ENCODE measurements at places on chromosomes 7 and 10. TPM values are rescaled to one million over a fixed set of nuclear protein-coding genes. Genes with fewer than 3 reads are reported as not detected.

DNA sequence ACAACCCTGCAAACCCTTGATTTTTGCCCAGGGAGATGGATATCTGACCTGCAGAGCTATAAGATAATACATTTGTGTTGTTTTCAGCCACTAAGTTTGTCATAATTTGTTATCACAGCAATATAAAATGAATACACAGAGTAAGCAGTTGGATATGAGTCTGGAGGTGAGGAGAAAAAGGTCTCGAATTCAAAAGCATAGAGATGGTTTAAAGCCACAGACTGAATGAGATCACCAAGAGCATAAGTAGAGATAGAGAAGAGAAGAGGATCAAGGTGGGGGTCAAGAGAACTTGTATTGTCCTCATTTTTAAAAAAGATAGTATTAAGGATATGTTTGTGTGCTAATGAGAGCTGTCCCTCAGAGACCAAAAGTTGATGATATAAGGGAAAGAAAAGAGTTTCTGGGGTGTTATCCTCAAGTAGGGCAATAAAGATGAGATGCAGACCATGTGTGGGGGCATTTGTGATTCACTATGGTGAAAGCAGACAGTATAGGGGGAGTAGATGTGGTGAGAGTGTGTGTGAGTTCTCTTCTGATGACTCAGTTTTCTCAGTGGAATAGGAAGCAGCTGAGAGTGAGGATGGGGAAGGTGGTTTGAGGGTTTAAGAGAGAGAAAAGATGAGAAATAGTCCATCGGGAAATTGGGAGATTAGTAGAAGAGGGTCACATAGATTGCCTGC lies 25.8 kb upstream of the PCGF5 start:
- DNase-seq, result no peak

- no peak for DNase-seq
These were observed 177.6 kb downstream of the PRKAG2 start for GRCh38 chr7:151699147-151699927.

GRCh38 chr10:8306685-8307364 lies 252.3 kb downstream of the GATA3 start:
- DNase-seq, result no peak

DNA sequence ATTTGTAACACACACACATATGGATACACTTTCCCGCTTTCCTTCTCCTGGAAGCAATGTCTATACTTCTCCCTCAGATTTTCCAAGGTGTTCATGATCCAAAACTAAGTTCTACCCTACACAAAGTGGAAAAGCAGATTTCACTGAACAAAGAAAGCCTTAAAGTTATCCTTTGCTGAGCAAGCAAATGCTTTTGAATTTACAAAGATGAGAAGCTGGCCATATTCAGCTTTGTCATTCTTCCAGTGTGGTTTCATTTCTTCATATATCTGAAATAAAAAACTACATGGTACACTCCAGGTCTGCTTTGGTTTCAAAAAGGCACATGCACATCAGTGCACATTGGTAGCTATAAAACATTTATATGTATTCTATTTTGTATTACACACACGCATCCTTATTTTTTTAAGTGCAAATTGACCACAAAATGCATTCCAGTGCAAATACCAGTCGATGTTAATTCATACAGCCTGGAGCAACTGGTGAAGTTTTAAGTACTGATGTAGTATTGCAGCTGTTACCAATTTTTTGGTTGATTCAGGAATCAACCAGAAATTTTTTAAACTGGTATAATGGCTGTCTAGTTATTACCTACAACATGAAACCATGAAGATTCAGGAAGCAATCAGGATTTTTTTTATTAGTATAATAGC lies 65.5 kb upstream of the SRPK2 start:
- DNase-seq, result no peak

GRCh38 chr10:93749218-93749799 lies 8.4 kb upstream of the LGI1 start:
- DNase-seq, result no peak

DNA sequence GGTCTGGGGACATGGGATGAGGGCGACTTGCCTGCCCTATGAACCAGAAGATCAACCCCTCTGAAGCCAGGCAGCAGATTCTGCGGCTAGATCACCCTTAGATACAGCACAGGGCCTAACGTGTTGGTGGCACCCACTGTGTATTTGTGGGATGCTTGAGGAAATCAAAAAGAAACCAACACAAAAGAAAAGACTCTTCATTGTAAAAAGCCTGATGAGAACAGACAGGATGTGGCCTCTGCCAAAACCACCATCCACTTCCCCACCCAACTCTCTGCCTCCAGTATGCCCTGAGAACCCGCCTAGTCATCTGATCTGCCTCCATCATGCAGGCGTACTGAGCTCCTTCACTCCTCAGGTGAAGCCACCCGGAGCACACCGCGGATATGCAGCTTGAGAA lies 97.2 kb upstream of the INSYN2A start:
- no peak for DNase-seq

- no peak for DNase-seq
These were observed 99.9 kb upstream of the BAIAP2L1 start for GRCh38 chr7:98500764-98501163.

- no peak for DNase-seq
These were observed 107.3 kb upstream of the EFCAB10 start for GRCh38 chr7:105688617-105689016.

DNA sequence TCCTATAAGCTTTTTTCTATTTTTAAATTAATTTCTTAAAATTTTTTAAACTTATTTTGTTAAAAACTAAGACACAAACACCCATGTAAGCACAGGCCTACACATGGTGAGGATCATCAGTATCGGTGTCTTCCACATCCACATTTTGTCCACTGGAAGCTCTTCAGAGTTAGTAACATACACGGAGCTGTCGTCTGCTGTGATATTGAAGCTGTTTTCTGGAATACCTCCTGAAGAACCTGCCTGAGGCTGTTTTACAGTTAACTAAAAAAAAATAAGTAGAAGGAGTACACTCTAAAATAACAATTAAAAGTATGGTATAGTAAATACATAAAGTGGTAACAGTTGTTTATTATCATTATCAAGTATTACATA lies 17.7 kb downstream of the KLLN start:
- no peak for DNase-seq

GRCh38 chr7:41912851-41913567 lies 210.1 kb upstream of the INHBA start:
- no peak for DNase-seq

DNA sequence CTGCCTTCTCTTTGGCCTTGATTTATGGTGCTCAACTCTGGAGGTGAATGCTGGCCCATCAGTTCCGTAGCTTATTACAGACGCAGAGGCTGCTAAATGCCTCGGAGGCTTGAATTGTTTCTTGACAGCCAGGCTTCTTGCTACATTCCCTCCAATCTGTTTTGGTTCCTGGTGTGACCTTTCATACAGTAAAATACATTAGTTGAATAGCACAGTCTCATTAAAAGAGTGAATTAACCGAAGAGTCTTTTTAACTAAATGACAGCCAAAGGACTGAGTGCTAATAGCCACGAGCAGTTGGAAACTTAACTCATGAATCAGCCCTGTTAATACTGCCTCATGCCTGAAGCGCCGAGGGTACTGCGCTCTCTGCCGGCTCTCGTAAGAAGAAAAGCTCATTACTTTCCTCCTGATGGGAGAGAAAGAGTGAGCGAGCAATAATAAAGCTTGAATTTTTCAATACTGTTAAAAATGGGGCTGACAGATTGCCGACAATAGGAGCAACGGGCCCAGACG lies 236.4 kb upstream of the GPR26 start:
- no peak for DNase-seq

GRCh38 chr10:128922619-128923196 lies 544.3 kb upstream of the MGMT start:
- no peak for DNase-seq

GRCh38 chr10:61159253-61159652 lies 215.3 kb upstream of the RHOBTB1 start:
- no peak for DNase-seq

DNA sequence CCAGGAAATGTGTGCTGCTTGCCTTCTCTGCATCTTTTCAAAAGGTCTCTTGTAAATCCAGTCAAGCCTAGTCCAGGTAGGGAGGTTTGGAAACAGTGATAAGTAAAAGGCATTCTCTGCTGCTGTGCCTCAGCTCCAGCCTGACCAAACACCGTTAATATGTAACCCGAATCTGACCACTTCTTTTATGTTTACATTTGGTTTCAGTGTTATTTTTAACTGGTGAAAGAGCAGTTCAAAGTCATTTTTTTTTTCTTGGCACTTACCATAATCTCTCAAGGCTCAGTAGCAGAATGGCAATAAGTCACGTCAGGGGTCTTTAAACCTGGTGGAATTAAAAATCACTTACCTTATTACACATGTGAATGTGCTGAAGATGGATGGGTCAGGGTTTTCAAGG lies 216.8 kb downstream of the PTEN start:
- DNase-seq, result no peak

Gene MKRN1
- 70.6 TPM for total RNA-seq

Gene SYT15
- 11.0 TPM for total RNA-seq

Gene INSYN2A
- total RNA-seq, result 0.98 TPM

Gene PNLIPRP2
- total RNA-seq, result 0.42 TPM

Gene HGF
- 14.9 TPM for total RNA-seq
